ENCODE measurements at places on chromosomes 1 and 21.

DNA sequence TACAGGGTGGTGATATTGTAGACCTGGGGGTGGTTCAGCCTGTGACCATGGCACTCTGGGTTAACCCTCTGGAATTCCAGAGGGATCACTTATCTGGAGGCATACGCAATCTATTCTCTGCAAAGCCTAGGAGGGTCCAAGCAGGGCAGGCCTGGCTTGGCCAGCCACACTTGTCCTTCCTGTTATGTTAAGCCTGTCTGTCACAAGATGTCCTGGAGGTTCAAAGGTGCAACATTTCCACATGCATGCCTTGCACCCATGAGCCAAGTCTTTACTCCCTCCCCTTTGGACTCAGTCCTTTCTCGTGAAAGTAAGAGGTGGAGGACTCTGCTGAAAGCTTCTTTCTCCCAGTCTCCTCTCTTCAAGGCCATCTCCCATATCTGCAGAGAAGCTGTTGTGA, 345.1 kb downstream of the HHIPL2 start:
- no peak for DNase-seq

DNA sequence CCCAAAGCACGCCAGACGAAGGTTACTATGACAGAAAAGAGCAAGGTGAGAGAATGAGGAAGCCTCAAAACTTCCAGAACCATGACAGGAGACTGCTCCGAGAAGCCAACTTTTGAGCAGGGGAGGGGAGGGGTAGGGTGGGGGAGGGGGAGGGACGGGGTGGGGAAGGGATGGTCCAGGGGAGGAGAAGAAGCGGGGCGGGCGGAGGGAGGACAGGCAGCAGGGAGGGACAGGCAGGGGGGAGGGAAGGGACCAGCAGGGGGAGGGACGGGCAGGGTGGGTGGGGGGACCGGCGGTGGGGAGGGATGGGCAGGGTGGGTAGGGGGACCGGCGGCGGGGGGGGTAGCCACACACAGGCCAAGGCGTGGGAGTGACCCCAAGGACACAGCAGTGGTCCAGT, 2.0 kb downstream of the INTS11 start:
- no peak for DNase-seq

- DNase-seq, result no peak
Observed at GRCh38 chr1:169796274-169796810, 1.6 kb upstream of the METTL18 start.

DNA sequence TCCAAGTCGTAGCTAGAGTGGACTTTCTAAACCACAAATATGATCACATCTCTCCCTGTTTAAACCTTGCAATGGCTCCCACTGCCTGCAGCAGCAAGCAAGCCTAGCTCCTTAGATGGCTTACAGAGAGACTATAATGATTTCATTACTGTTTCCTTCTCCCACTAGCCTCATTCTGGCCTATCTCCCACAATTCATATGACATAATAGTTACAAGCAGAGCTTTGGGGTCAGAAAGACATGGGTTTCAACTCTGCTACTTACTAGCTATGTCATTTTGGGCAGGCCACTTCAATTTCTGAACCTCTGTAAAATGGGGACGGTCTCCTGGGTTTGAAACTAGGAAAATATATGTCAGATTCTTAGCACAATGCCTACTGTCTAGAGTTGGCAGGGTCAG, 143.3 kb downstream of the TRABD2B start:
- no peak for DNase-seq

DNA sequence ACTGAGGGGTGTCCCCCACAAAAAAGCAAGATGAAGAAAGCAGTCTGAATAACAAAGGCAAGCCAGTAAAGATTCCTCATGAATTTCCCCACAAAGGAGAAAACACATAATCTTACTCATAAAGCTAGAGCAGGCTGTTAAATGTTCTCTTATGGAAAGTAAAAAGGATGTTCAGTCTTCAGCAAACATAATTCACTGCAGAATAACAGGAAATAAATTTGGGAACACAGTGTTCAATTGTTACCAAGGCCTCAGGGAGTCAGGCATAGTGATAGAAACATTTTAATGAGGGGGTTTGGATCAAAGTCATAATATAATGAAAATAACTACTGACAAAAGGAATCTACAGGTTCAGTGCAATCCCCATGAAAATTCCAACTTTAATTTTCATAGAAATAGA, 297.6 kb downstream of the DPYD start:
- no peak for DNase-seq

DNA sequence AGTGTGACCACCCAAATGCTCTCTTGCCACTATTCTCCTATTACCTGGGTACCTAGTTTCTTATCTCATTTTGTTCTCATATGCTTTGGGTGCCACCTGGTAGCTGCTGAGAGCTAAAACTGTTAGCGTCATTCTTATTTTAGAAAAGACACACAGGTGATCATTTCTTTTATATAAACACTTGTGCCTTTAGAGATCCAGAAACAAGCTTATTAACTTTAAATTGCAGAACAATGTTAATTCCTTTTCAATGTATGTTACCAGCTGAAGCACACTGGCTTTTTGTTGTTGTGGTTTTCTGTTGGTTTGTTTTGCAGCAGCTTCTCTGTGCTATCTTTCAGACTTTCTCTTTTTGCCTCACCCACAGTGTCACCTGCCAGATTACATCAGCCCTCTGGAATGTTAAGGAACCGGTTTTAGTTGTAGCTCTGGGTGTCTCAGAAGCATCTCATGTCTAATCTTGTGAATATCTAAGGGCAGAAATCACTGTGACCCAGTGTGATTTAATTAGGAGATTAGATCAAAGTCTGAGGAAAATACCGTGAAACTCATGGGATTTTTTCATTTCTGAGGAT, 43.4 kb upstream of the SLC19A2 start:
- DNase-seq, result no peak

DNA sequence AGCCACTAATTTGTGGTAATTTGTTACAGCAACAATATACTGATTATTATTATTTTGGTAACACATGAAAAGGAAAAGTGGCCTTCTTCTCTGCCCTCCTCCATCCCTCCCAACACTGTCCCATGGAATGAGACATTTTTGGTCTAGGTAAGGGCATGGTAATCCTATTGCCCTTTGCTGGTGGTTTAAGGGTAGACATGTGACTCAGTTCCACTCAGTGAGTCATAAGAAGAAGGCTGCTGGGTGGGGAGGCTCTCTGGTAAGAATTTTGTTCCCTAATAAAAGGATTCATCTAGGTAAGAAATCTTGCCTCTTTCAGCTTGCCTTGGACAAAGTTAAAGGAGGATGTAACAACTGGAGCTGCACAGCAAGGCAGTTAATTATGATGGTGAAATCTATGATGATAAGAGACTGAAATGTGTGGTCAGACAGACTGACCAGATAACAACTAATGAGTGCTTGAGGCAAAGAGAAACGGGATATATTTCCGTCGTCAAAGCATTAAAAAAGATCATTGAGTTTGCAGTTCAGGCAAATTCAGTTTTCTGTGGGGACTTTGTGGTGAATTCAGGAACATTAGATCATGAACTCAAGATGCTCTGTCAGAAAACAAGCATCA, 232.0 kb upstream of the KCNK2 start:
- DNase-seq, result no peak

GRCh38 chr1:205591522-205592351, 40.1 kb downstream of the ELK4 start:
- DNase-seq, result peak; percentile 91

DNA sequence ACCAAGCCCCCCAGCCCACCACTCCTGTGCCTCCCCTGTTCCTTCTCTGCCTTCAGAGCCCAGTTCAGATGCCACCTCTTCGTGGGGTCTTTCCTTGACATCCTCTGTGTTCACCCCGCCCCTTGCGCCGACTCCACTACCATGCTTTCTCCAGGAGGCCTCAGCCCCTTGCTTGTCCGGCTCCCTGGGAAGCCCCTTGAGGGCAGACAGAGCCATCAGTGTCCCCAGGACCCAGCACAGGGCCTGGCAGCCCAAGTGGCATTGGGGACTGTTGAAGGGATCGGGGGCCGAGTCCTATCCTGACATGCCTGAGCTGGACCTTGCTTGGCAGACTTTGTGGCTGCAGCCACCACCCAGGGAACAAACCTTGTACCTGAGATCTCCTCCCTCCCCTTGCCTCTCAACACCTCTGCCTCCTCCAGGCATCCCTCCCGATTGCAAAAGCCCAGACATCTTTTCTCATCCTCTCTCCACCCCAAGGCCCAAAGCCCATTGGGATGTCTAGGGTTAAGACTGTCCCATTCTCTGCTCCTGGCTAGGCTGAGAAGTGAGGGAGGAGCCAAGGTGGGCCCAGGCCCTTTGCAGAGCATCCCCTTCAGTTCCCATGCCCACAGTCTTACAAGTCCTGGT, 3.4 kb downstream of the CLDN19 start:
- no peak for DNase-seq

GRCh38 chr1:30740251-30741238, 17.0 kb downstream of the LAPTM5 start:
- no peak for DNase-seq

- no peak for DNase-seq
Observed at GRCh38 chr1:235017191-235017590, 111.4 kb downstream of the TOMM20 start.

GRCh38 chr1:35642471-35642955, 1.2 kb upstream of the PSMB2 start:
- no peak for DNase-seq

DNA sequence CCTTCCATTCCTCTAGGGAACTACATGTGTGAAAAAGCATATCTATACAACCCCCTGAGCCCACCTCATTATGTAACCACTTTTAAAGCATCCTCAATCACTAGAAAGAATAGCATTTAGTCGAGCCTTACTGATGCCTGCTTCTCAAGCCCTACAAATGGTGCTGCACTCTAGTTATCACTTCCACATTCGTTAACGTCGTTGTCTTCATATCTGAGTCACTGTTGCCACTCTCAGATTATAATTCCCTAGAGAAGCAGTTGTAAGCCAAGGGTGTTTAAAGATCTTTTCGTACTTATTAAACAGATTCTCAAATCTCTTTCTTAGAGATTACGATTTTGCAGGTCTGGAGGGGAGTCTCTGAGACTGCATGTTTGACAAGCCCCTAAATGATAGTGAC, 16.5 kb downstream of the ATP1B1 start:
- DNase-seq, result no peak

- DNase-seq, result no peak
Observed at GRCh38 chr1:181174861-181175260, 86.4 kb downstream of the IER5 start.

DNA sequence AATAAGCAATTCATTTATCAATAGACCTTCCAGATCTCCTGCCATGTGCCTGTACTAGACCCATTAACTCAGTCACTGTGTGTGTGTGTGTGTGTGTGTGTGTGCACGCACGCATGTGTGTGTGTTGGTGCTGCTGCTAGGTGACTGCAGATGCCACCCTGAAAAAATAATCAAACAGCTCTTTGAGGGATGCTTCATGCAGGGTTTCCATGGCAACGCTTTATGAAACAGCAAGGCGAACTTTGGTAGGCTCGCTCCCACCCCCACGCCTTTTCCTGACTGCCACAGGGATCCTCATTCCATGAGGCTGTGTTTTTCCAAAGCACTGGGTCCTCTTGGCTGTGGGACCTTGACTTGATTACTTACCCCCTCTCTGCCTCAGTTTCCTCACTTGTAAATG, 94.0 kb downstream of the HMGB4 start:
- DNase-seq, result no peak

- no peak for DNase-seq
Observed at GRCh38 chr1:217917281-217917887, 286.2 kb downstream of the SPATA17 start.

GRCh38 chr1:115347282-115347681, 9.2 kb upstream of the NGF start:
- no peak for DNase-seq

GRCh38 chr1:108000184-108000583, 35.2 kb upstream of the VAV3 start:
- no peak for DNase-seq

DNA sequence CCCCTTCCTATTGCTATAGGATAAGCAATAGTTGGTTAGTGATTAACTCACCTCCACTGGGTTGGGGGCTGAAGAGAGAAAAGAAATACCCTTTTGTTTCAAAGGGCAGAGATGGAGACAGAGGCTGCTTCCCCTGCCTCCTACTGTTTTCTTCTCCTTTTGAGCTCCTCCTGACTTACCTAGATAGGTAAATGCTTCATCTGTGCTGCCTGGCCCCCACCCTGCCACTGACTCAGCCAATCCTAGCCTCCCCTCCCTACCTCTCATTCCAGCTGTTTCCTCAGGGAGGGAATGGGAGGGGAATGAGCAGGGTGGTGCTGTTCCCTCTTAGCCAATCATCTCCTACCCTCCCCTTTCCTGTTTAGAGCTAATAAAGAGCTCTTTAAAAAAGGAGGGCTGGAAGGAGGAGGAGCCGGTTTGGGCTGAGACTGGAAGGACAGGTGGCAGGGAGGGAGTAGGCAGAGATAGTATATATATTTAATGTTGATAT, at the start of gene C1orf116:
TSS of gene C1orf116 (minus strand) at position 229 of the 490 bp plus-strand sequence. CDS start 5,158 bp downstream, outside the sequence.
- DNase-seq, result no peak

- no peak for DNase-seq
Observed at GRCh38 chr1:205038132-205038786, 4.8 kb upstream of the CNTN2 start.

DNA sequence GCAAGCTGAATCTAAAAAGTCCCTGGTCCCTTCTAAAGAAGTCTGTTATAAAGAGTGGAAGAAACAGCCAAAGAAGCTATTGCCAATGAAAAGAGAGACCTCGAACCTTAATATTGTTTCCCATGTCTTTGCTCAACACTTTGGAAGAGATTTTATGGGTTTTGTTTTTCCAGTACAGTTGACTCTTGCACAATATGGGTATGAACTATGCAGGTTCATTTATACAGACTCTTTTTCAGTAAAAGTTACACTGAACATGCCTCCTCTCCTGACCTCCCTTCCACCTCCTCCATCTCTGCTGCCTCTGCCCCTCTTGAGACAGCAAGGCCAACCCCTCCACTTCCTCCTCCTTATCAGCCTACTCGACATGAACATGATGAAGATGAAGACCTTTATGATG, 332.5 kb downstream of the SETD4 start:
- no peak for DNase-seq

GRCh38 chr1:43282220-43283195, 2.9 kb downstream of the C1orf210 start:
- no peak for DNase-seq

DNA sequence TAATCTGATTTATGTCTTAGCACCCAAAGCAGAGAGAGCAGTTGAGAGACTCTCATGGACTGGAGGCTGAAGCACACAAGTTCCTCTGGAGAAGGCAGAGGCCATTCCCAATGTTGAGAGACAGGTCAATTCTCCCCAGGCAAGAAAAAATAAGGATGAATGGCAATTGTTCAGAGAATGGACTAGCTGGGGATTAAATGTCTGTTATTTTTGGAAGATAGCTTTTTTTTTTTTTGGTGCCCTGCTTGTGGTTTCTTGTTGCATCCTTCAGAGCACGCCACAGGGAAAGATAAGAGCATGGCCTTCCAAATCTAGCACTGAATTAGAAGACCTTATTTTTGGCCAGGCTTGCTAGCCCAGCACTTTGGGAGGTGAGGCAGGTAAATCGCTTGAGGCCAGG, 65.6 kb upstream of the ERRFI1 start:
- DNase-seq, result no peak

Data from activated CD4-positive, alpha-beta T cell treated with anti-CD3 and anti-CD28 coated beads, Interleukin-2, amount 50 U/mL, for 24 hours (primary cell).